ENCODE measurements at places on chromosomes 1 and 21. TPM values are rescaled to one million over a fixed set of nuclear protein-coding genes. Genes with fewer than 3 reads are reported as not detected.
A peak's percentile ranks its signal among the peaks of the same experiment; 100 is the strongest.

Gene BARHL2
- total RNA-seq, result not detected

DNA sequence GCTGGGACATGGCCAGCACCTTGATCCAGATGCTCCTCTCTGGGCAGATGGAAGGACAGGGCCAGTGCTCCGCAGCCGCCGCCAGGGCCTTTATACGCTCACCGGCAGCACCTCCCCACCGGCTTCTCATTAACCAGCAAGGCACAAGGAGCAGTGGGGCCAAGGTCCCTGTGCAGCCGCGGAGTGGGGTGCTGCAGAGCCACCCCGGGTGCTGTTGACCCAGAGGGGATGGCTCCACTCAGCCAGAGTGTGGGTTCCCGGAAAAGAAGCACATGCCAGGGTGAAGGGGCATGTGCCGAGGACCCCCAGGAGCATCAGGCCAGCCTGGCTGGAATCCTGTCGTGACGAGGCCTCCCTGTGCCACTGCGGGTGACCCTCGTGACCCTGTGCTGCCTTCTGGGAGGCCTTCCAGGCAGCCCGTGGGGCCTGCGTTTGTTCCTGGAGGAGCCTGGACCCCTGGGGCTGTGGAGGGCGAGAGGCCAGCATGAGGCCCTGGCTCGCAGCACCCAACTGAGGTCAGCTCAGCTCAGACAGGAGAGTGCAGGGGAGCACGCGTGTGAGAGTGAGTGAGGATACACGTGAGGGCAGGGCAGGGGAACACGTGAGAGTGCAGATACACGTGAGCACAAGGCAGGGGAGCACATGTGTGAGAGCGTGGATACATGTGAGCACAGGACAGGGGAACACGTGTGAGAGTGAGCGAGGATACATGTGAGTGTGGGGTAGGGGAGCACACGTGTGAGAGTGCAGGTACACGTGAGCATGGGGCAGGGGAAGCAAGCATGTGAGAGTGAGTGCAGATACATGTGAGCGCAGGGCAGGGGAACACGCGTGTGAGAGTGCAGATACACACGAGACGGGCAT is at the start of gene FTCD:
Gene FTCD, minus strand, starts transcription at position 66 of the 864 bp plus-strand sequence. Its CDS starts 56 bp downstream, at position 10.
- DNase-seq, result no peak

- no peak for DNase-seq
Measured at GRCh38 chr1:3922851-3923250, 22.8 kb upstream of the C1orf174 start.

Gene TIAM1
- total RNA-seq, result 28.0 TPM

DNA sequence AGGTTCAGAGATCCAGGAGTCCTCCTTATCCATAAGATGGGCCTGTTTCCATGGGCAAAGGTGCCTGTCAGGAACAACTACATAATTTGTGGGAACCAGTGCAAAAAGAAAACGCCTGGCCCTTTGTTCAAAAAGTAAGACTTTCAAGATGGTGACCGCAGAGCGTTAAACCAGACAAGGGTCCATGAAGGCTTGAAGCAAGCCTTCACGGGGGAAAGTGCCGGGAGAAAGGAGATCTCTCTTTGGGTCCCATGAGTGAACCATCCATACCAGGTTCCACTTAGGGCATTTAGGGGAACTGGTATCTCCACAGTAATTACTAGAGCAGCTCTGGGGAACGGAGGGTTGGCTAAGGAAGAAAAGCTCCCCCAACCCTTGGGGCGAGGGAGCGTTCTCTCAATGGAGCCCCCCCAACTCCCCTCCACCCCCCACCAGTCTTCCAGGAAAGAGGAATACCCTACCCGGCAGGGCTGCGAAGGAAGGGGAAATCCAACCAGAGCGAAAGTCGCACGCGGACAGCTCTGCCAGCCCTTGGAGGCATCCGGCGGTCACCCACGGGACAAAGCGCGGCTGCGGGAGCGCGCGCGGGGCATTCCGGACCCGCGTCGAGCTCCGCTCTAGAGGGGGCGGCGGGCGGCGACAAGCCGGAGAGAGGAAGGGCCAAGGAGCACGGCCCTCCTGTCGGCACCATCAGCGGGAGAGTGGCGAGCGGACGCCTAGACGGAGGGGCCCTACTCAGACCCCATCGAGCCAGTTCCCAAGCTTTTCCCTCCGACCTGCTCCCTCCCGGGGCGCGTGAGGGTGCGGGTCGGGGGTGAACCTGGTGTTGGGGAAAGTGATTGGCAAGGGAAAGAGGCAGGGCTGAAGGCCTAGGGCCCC is 687 bp upstream of the RASSF5 start:
- DNase-seq, result no peak

DNA sequence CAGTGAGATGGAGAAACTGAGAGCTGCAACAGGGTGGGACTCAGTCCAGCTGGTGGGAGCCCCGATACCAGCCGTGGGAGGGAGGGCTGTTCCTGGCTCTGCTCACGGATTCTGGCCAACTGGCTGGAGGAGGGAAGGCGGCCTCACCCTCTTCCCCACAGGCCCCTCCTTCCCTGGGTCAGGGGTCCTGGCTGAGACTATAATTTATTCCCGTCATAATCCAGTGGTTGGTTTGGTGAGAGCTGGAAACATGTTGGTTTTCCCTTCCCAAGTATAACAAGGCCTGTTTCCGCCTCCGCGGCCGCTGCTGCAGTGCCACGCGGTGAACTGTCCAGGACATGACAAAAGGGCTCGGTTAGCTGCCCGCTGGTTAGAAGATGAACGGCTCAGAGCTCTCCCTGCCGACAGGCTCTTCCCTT is 10.0 kb downstream of the PTPRF start:
- no peak for DNase-seq

GRCh38 chr1:107525961-107526360 is 385.1 kb downstream of the NTNG1 start:
- DNase-seq, result no peak

DNA sequence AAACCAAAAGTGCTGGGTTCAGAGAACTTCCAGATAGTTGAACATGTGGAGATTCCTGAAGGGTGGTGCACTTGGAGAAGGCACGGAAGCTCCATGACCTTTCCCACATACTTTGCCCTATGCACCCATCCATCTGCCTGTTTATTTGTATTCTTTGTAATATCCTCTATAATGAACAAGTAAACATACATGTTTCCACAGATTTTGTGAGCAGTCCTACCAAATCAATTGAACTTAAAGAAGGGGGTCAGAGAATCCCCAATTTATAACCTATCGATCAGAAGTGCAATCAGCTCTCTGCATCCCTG is 121.4 kb downstream of the ADSS2 start:
- DNase-seq, result no peak

GRCh38 chr1:82466891-82467290 is 666.2 kb downstream of the ADGRL2 start:
- DNase-seq, result no peak

DNA sequence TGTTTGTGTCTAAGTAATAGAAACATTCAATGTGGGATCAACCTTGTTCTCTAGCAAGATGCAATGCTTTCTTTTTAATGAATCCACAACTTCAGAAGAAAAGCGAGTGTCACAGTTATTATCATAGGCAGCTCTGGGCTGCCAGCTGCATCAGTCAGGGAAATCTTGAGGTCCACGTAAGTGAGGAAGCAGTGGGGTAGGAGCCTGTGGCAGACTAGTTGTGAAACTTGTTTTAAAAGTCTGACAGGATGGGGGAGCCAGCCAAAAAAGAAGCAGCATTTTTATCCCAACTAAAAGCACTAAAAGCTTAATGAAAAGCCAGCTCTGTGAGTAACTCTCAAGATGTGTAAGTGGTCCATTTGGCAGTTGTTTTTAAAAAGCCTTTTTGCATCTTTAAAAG is 113.1 kb downstream of the ZNF326 start:
- no peak for DNase-seq

GRCh38 chr1:57319165-57319564 is 104.7 kb downstream of the DAB1 start:
- peak; percentile 67 for DNase-seq

DNA sequence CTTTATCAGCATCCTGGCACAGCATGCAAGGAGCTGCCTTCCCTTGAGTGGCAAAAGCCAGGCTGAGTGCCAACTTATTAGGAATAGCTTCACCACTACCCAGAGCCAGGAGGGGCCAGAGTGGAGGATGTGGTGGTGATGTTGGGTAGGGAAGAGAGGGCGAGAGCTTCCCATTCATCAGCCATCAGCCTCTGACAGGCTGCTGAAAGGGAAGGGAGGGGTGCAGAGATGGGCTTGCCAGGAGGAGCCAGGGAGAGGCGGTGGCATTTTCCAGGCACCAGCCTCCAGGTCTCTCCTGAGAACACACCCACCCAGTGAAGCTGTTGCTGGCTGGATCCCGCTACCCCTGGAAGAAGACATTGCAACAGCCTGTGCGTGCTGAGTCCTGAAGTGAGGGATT is 168.5 kb downstream of the ACTL8 start:
- DNase-seq, result no peak

Gene SRM
- total RNA-seq, result 25.7 TPM

Gene SLFNL1
- 1.1 TPM for total RNA-seq

GRCh38 chr21:20943561-20943997 is 54.6 kb upstream of the NCAM2 start:
- peak; percentile 42 for DNase-seq

Gene ALG14
- total RNA-seq, result 1.0 TPM

DNA sequence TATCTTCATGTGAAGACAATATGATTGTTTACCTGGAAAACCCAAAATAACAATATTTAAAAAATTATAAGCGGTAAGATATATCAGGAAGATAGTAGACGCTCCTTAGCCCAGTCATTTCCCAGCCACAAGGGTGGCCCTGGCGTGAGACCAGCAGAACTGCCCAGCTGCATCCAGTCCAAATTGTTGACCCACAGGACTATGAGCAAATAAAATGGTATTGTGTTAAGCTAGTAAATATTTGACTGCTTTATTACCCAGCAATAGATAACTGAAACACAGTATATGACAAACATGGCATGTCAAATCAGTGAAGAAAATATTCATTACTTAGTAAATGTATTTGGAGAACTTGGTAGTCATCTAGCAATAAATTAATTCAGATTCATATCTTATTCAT is 294.3 kb upstream of the SPAG17 start:
- DNase-seq, result no peak

Gene RAP1GAP
- total RNA-seq, result 2.7 TPM

GRCh38 chr21:14977814-14978213 is 87.0 kb downstream of the NRIP1 start:
- DNase-seq, result peak; percentile 66

Gene YY1AP1
- total RNA-seq, result 168 TPM

DNA sequence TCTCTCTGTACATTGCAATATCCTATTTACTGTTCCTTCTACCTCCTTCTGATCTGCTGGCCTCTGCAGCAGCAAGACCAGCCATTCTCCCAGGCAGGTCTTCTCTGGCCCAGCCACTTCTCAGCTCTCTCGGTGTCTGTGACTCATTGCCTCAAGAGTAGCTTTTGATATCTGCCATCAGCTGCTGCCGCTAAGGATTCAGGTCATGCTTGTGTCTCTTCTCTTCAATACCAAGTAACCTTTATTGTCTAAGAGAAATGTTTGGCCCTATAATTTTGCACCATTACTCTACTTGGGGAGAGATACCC is 101.8 kb downstream of the TMEM53 start:
- no peak for DNase-seq

Gene SLC27A3
- total RNA-seq, result 15.2 TPM

- DNase-seq, result no peak
Measured at GRCh38 chr1:26570287-26570686, 40.7 kb downstream of the RPS6KA1 start.

Gene WNT3A
- 1.6 TPM for total RNA-seq

DNA sequence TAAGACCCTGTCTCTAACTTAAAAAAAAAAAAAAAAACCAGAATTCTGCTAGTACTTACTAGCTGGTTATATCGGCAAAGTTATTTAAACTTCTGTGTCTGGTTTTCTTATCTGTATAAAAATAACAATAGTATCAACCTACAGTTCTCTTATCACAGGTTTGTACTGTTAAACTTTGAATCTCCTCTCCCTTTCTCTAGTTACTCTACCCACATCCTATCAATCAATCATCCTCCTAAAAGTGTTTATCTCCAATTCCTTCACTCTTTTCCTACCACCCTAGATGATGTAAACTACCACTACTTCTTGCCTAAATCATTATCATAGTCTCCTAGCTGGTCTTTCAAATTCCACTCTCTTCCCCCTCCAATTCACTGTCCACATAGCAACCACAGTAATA is 27.6 kb downstream of the USP33 start:
- DNase-seq, result no peak

Gene KCNJ10
- total RNA-seq, result 0.41 TPM

Gene OR2W3
- 1.2 TPM for total RNA-seq

DNA sequence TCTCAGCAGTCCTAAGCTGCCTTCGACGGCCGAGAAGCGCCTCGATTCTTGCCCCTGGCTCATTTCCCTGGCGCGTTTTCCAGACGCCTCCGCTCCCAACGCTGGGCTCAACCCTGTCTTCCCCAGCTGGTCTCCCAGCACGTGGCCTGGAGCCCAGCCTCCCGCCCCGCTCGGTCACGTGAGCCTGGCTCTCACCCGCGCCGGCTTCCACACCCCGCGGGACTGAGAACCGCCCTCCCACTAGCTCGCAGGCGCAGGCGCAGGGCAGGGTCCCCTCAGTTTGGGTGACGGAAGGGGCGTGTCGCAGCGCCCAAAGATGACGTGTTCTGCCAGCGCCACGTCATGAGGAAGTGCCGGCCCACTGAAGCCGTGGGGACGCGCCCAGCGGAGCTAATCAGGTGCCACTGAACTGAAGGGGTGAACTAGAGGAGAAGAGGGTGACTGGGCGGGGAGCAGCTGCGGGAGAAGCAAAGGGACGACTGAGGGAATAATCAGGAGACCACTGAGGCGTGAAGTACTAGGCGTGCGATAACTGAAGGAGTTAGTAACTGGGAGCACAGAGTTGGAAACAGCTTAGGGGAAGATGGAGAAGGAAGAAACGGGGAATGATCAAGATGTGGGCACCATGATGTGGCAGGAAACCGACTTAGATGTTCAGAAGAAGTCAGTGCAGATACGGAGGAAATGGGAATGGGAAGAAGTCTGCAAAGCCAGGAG is at the start of gene DHDDS:
Gene DHDDS, plus strand, starts transcription at position 343 of the 717 bp plus-strand sequence. CDS start 625 bp downstream, outside the sequence.
- peak; percentile 99 for DNase-seq

- DNase-seq, result no peak
Measured at GRCh38 chr1:47160716-47161115, 23.5 kb downstream of the CYP4A22 start.

Gene TRIM17
- not detected for total RNA-seq

DNA sequence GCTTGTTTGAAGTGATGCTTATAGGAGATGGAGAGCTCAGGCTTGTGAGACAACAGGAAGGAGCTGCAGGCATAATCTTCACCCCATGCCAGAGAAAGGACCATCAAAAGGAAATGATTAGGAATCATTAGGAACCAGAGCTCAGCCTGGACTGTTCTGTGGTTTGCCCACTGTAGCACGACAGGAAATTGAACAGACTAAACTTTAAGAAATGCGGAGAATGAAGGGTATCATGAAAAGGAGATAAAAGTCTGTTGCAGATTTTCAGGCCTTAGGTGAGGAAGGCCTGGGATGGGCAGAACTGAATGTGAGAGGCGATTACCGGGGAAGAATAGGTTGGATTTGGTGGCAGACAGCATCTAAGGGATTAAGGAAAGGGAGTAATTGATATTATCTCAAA is 292.0 kb upstream of the PLXNA2 start:
- DNase-seq, result no peak

GRCh38 chr21:36990508-36991205 is 15.8 kb upstream of the RIPPLY3 start:
- DNase-seq, result no peak

Gene NUDC
- total RNA-seq, result 30.1 TPM

Gene PTPN14
- total RNA-seq, result 36.1 TPM

GRCh38 chr1:11429226-11429625 is 49.7 kb upstream of the DISP3 start:
- DNase-seq, result no peak

- DNase-seq, result no peak
Measured at GRCh38 chr21:34133392-34133791, 60.0 kb downstream of the MRPS6 start.

Gene GATAD2B
- 11.2 TPM for total RNA-seq

GRCh38 chr1:116382857-116383483 is 9.9 kb downstream of the ATP1A1 start:
- no peak for DNase-seq
